ENCODE measurements at places on chromosomes 3 and 15. TPM values are rescaled to one million over a fixed set of nuclear protein-coding genes. Genes with fewer than 3 reads are reported as not detected.
A peak's percentile ranks its signal among the peaks of the same experiment; 100 is the strongest.

Gene ADCY5
- total RNA-seq, result not detected

Gene SYNPR
- total RNA-seq, result not detected

Gene COL7A1
- 312 TPM for total RNA-seq

Gene C2CD4B
- total RNA-seq, result not detected

Gene SLC15A2
- total RNA-seq, result 1.3 TPM

Gene CCDC9B
- total RNA-seq, result 67.3 TPM

Gene CDHR4
- total RNA-seq, result 0.33 TPM

Gene CCR3
- not detected for total RNA-seq

Gene AGBL1
- not detected for total RNA-seq

Gene CHRM5
- under 0.01 TPM for total RNA-seq

Gene RASGRP1
- under 0.01 TPM for total RNA-seq

Gene UROC1
- total RNA-seq, result not detected

GRCh38 chr3:12471241-12471640, 13.0 kb upstream of the TSEN2 start:
- DNase-seq, result peak; percentile 71

DNA sequence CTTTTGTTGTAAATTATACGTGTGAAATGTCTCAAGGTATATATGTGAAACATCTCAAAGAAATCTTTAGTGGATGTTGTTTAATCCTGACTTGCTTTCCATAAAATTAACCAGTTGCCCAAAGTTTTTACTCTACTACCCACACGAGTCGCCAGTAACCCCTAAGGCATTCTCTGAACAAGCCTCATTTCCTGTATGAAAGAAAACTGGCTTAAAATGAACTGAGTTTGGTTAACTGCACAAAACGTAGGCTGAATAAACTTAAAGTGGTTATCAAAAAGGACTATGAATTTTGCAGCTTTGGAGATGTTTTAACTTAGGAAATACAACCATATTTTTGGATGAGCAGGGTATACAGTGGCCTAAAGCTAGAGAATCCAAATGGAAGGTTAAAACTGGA, 2.7 kb upstream of the APPL1 start:
- no peak for DNase-seq

- no peak for DNase-seq
Measured at GRCh38 chr15:85178308-85178707, 196.7 kb downstream of the PDE8A start.

GRCh38 chr3:196971094-196971698, 2.6 kb upstream of the PIGZ start:
- DNase-seq, result peak; percentile 23

- no peak for DNase-seq
Measured at GRCh38 chr15:39788108-39788507, 5.5 kb upstream of the FSIP1 start.

- no peak for DNase-seq
Measured at GRCh38 chr3:31555204-31555603, 22.5 kb downstream of the STT3B start.

GRCh38 chr3:73449774-73450173, 175.0 kb downstream of the PDZRN3 start:
- no peak for DNase-seq

GRCh38 chr15:31349233-31350141, 22.9 kb downstream of the KLF13 start:
- no peak for DNase-seq

DNA sequence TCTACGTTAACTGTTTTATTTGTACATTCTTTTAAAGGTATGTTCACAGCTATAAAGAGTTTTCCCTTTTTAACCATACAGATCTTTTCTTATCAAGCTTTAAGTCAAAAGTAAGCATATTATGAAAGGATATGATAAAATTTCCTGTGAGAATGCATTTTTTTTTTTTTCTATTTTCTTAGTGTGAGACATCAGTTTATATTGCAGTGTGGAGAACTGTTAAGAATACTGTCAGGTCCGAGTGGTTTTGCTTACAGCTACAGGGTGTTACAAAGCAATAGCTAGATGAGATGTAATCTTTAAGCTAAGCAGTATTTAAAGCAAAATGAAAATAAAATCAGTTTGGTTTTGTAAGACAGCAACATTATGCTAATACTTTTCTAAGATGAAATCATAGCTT, 133.2 kb downstream of the SLC25A26 start:
- DNase-seq, result no peak

GRCh38 chr3:46845860-46846623, 17.2 kb downstream of the MYL3 start:
- peak; percentile 18 for DNase-seq

DNA sequence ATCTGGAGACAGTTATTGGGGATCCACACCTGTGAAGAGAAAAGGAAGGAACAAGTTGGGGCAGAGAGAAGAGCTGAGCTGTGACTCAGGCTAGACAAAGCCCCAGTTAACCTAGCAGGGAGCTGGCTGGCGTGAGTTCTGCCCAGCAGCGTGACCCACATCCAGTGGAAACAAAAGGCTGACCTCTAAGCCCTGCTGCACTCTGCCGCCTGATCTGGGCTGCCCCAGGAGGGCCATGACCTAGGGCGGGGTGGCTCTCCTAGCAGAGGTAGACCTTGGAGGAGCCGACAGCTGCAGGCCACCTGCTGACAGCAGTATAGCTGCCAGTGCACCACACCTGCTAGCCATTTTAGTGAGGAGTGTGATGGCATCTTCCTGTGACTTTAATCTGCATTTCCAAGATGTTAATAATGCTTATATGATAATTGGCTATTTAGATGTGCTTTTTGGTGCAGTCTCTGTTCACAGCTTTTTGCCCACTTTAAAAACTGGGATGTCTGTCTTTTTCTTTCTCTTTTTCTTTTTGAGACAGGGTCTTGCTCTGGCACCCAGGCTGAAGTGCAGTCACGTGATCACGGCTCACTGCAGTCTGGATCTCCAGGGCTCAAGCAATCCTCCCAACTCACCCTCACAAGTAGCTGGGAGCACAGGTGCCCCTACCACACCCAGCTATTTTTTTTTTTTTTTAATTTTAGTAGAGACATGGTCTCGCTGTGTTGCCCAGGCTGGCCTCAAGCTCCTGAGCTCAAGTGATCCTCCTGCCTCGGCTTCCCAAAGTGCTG, 78.1 kb downstream of the LSM3 start:
- peak; percentile 60 for DNase-seq

DNA sequence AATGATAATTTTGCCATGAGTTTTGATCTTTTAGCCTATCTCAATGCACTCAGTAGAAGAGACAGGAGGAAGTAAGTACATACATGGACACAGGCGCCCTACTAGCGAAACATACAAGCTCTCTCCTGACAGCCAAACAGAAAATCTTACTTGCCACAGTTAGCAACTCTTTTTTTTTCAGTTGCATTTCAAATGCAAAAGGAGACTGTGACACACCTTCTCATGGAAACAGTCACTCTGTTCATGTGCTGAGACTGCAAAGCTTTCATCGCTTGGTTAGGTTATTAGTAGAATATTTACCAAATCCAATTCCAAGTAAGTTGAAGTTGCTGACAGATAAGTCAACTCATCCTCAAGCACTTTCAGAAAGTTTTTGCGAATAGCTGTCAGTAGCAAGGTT, 223.3 kb downstream of the FOXP1 start:
- no peak for DNase-seq

DNA sequence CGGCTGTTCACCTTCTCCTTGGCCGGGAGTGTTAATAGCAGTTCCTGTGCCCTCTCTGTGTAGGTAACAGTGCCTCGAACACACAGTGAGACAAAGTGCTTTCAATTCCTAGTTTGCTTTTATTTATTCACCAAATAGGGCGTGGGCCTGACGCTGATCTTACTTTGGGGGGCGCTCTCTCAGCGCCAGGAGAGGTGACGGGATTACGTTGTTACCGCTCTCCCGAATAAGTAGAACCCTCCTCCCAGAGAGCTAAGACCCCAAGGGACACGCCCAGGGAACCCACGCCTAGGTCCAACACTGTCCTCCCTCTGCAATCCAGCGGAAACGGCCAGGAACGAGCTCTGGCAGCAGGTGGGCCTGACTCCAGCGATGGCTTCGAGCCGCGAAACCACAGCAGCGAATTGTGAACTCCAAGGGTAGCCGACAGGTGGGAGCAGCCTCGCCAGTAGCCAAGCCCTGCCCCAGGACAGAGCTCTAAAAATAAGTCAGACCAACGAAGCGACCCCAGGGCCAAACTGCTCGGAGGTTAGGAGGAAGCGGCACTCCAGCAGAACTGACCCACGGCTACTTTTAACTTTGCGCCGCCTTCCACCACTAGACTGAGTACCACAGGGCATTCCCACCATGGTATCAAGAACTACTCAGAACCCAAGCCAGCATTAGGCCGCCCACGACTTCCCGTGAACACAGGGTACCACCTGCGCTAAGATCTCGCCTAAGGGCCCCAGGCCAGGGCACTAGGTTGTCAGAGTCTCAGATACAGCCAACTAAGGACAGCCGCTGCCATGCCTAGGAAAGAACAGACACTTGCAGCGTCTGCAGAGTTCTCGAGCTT, 1.6 kb upstream of the SIN3A start:
- peak; percentile 17 for DNase-seq

DNA sequence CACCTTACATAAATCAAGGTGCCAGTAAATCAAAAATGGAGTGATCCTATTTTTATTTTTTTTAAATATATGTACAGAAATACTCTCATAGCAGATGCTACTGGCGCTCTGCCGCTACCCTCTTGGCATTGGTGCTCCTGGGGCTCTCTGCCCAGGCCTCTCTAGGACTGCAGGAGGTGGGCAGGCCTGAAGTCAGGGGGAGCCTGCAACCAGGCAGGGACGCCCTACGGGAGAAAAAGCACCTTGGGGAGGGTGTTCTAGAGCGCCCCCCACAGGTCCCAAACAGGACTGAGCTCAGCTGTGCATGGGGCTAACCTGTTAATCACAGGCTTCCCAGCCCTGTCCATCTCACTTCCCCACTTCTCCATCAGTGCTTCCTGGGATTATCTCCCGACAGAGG, 192.5 kb downstream of the SHQ1 start:
- no peak for DNase-seq

GRCh38 chr3:101854608-101855304, 5.4 kb downstream of the NFKBIZ start:
- no peak for DNase-seq

DNA sequence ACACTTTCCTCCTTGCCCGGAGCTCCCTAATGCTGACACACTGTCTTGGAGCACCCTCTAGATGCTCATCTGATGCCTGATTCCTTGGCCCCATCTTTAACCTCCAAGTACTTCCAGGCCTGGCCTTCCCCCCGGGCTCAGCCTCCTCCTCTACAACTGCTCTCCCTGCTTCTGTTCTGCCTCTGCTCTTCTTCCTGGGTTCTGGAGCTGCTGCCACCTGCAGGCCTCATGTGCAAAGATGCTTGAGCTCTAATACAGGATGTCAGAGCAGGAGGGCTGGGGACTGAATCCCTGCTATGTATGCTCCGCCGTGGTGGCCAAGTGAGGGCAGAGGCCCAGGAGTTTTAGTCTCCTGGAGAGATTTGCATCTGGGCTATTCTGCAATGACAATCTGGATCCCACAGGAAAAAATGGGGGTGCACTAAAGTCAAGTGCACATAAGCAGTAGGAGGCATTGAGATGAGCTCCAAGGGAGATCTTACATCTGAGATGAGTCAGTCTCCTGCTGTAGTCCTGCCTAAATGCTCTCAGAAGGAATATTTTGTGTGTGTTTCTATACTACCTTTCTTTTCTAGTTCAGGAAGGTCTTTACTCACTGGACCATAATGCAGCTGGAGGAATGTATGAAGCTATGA, 296.3 kb downstream of the UACA start:
- peak; percentile 51 for DNase-seq

DNA sequence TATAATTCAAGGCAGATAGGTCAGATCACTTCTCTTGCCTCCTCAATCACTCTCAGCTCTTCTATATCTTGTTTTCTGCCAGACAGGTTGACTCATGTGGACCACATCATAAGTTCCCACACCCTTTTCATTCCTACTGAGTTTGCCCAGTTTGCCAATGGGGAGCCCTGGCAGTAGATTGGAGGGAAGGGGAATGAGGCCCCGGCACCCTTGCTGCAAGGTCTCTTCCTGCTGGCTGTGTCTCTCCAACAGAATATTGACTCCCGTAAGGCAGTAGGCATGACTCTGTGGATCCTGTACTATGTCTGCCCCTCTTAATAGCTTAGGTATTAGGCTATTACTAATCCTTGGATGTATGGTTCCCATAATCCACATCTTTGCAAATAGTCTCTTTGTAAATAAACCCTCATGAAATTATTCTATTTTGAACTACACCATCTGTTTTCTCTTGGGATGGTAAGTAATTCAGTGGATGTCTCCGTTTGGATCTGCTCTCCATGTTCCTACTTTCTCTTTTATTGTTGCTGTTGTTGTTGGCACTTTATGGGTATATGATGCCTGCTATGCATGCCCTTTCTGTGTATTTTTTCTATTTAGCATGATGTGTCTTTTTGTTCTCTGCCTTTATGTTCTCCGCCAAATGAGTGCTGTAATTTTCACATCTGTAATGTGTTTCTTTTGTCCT, 65.5 kb upstream of the DCBLD2 start:
- peak; percentile 77 for DNase-seq

DNA sequence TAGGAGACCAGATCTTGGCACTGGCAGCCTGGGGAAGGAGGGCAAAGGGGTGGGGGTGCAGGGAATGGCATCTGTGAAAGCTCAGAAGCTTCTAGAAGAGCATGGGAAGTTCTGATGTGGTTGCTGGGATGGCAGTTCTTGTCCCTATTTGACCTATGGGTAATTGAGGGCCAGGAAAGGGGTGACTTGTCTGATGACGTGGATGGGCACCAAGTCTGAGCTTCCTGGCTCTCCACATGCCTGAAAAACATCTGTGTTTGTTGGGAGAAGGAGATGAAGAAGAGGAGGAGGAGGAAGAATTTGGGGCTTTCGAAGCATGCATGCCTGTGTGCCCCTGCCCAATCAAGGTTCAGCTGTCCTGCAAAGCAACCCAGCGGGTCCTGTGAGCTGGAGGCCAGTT, 158.8 kb downstream of the SMAD6 start:
- no peak for DNase-seq

DNA sequence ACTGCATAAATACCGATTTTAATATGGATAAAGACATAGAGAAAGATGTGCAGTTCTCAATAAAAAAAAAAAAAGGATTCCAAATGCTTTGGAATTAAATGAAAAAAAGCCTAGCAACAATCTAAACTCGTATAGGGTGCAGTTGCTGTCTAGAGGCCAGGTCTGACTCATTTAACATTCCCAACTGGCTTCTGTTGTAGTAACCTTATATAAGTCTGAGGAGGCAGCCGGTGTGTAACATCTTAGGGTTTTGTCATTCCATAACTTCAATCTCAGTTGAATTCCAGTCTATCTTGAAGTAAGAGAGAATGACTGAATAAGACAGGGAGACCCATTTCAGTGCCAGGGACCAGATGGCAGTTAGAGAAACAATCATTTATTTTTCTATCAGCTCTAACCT, 6.5 kb downstream of the PDCD10 start:
- peak; percentile 58 for DNase-seq

- DNase-seq, result peak; percentile 41
Measured at GRCh38 chr3:73602170-73602569, 22.6 kb downstream of the PDZRN3 start.

DNA sequence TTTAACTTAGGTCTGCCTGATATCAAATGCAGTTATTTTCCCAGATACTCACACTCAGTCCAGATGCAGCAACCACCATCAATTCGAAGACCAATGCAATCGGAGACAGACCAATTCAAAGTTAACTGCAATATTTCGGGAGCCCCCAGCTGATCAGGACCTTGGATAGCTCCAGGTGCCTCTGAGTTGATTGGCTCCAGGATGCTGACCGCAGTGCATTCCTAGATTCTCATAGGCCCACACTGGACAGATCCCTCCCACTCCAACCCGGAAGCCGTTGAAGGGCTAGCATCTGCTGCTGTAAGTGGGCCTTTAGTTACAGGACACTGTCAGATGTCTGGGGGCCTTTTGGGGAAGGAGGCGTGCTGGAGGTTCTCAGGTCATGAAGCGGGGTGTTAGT, 89.5 kb upstream of the ATP2B2 start:
- DNase-seq, result peak; percentile 49

GRCh38 chr3:43862470-43862869, 171.7 kb downstream of the ABHD5 start:
- no peak for DNase-seq

Measured in mammary epithelial cell (primary cell).